ENCODE measurements at places on chromosomes 11 and 22. TPM values are rescaled to one million over a fixed set of nuclear protein-coding genes. Genes with fewer than 3 reads are reported as not detected.

DNA sequence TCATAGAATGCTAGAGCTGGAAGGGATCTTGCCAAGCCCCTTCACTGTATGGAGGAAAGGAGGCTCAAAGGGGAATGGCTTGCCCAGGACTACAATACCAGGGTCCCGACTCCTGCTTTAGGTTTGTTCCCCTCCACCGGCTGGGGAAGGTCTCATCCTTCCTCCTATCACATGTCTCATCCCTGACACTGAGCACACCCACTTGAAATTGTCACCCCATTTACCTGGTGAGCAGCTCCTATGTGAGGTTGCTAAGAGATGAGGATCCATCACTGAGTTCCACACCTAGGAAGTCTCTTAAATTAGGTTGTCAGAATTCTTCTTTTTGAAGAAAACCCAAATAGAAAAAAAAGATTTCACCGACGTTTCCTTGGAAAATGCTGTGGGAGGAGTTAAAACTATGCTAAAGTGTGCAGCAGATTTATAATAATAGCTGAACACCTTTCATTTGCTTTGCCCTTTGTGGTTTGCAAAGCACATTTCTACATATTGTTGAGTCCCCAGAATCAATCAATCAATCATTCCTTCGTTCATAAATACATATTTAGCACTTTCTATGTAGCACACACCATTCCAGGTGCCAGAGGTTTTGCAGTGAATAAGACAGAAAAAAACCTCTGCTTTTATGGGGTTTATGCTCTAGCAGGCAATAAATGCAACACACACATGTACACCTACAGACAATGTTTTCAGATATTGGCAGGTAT, 91.7 kb downstream of the TENM4 start:
- H3K4me3 ChIP-seq = no peak overlapping the region
- H3K27ac ChIP-seq = no peak overlapping the region
- no peaks in the 10 kb centered on the region for H3K27me3 ChIP-seq
- DNase-seq = no peak
- H3K4me1 ChIP-seq = peaks cover 13% of the 10 kb centered on the region

GRCh38 chr22:35752006-35752862, 34.6 kb downstream of the APOL5 start:
- H3K27me3 ChIP-seq = no peaks in the 10 kb centered on the region
- H3K4me3 ChIP-seq = no peak overlapping the region
- H3K36me3 ChIP-seq = no peaks in the 10 kb centered on the region
- no peak for DNase-seq
- H3K4me1 ChIP-seq = no peaks in the 10 kb centered on the region

DNA sequence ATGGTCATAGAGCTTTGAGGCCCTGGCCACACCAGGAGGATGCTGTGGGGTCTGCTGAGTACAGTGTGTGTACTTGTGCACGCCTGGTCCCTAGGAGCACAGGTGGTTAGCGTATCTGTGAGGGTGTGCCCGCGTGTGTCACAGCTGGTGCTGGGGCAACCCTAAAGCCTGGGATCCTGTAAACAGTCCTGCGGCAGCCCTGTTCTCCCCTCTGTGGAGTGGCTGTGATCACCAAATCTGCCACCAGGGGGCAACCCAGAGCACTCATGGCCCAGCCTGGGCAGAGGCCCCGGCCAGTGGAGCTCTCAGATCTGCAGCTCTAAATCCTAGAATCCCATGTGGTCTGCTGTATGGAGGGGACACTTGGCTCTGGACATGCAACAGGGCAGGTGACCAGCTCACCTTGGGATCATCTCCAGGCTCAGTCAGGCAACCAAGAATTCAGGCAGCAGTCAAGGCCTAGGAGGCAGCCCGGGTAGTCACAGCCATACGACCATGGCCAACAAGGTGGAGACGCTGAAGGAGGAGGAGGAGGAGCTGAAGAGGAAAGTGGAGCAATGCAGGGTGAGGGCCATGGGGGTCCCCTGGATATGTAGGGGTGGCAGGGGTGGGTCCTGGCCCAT, 3.9 kb downstream of the SH3BP1 start:
- no peak overlapping the region for H3K27ac ChIP-seq
- no peaks in the 10 kb centered on the region for H3K27me3 ChIP-seq
- H3K4me1 ChIP-seq = peaks cover 2% of the 10 kb centered on the region
- no peak overlapping the region for H3K4me3 ChIP-seq
- DNase-seq = peak; percentile 89
- H3K36me3 ChIP-seq = no peaks in the 10 kb centered on the region

DNA sequence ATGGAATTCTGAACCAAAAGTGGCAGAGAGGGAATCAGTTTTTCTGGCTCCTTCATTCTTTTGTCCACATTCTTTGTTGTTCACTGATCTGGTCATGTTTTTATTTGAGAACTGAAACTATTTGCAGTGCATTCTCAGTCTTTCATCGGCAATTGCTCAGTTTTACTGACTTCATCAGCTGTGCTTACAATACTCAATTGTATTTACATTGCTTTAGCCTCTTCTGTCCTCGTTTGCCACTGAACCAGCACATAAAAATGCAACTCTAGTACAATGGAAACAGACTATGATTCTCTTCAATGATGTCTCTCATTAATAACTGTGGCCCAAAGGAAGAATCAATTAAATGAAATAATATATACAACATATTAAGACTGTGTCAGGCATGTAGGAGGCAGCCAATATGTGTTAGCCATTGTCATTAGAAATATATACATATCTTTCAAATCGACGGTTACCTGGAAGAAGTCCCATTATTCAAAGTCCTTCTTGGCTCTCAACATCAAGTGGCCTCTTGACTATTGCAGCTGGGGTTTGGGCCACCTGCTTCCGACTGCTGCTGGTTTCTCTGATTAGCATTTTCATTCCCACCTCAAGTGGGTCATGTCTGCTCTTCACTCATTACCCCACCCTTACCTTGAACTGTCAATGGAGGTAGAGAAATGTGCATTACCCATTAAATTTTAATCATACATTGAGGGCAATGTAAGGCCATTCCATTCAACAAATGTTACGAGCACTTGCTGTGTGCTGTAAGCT, 600.1 kb downstream of the INSC start:
- no peak overlapping the region for H3K4me3 ChIP-seq
- no peaks in the 10 kb centered on the region for H3K4me1 ChIP-seq
- DNase-seq = no peak
- no peaks in the 10 kb centered on the region for H3K27me3 ChIP-seq
- H3K36me3 ChIP-seq = no peaks in the 10 kb centered on the region

DNA sequence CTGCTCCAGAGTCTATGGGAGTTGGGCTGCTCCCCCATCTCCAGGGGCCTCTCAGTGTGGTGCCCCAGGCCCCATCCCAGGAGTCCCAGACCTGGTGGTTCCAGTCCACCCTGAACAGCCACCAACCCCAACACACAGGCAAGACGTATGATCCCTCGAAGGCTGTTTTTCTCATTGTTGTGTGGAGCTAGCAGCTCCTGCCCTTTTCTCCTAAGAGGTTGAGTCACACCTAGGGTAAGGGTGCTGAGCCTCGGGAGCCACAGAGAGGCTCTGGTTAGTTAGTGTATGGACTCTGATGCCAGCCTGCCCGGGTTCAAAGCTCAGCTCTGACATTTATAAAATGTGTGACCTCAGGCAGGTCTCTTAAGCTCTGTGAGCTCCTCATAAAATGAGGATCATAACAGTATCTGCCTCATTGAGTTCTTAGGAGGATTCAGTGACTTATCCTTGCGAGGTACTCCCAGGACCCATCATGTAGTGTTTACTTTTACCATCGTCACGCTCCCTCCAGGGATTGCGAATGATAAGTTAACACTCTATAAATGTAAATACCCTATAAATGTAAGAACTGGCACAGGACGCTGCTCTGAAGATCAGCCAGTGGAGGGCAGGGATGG, 47.2 kb downstream of the FBLN1 start:
- no peaks in the 10 kb centered on the region for H3K27me3 ChIP-seq
- H3K27ac ChIP-seq = peak overlapping the region; percentile 29
- peaks cover 44% of the 10 kb centered on the region for H3K4me1 ChIP-seq
- DNase-seq = no peak
- H3K4me3 ChIP-seq = no peak overlapping the region

The GAS2 gene
- 10.0 TPM for total RNA-seq

The OR2D2 gene
- total RNA-seq = 0.22 TPM

The FADS3 gene
- 58.0 TPM for total RNA-seq

The KLHL35 gene
- total RNA-seq = 1.1 TPM
